Astrocyte (in vitro differentiated cells and primary cell): ENCODE measurements at places on chromosomes 3 and 15.
A peak's percentile ranks its signal among the peaks of the same experiment; 100 is the strongest.

GRCh38 chr3:152155246-152156020 lies 113.3 kb upstream of the MBNL1 start:
- peak; percentile 59 for DNase-seq

- DNase-seq = no peak
Measured at GRCh38 chr3:32381922-32382321, 9.7 kb upstream of the CMTM7 start.

GRCh38 chr3:82392203-82392775 lies 630.8 kb upstream of the GBE1 start:
- DNase-seq = no peak

DNA sequence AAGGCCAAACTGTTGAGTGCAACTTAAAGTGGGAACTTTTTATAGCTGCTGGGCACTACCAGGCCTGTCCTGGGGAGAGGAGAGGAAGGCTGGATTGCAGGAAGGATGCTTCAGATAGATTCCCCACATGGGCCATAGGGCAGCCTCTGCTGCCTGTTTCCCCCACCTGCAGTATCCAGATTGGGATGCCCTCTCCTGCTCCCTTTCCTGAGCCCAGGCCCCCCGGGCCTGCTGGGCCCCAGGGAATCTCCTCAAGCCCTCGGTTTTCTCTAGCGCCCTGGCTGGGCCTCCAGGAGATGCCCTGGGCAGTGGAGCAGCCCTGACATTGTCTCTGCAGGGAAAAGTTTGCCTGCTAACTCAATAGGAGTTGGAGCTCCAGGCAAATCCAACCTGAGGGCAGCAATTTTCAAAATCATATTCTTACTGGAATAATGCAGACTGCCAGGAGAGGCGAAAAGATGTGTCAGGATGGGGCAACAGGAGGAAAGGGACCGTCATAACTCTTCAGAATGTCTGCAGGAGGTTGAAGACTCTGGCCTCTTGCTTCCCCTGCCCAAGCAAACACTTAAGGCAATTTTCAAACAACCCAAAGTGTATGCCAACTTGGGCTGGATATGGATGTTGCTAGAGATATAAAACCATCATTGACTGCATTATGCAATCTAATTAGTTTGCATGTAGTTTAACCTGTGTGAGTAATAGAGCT lies 4.4 kb downstream of the NR2F2 start:
- DNase-seq = peak; percentile 16

DNA sequence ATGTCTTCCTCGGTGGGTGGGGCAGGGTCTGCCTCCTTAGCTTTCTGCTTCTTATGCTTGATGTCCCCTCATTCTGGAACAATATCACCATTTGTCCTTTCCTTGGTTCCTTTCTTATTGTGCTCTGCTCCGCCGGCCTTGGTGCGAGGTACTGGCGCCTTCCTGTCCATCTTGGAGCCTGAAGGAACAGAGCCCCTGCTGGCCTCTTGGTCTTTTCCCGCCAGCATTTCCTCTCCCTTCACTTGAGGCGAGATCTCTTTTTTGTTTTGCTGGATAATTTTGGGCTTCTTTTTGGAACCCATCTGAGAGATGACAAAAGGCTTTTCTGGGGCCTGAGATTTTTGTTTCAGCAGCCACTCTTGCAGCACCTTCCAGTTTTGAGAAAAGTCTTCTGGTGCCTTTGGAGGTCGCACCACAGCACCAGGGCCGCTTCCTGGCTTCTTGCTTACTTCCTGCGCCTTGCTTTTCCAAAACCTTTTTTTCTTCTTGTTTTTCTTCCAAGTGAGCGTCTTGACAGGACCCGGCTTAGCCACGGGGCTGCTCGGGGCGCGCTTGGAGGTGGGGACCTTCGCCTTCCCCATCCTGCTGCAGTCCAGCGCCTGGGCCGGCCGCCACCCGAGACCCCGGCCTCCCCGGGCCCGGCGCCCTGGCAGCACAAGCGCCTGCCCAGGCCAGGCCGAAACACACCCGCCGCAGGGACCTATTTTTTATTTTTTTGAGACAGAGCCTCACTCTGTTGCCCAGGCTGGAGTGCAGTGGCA lies 127.1 kb downstream of the KLF13 start:
- DNase-seq = no peak

DNA sequence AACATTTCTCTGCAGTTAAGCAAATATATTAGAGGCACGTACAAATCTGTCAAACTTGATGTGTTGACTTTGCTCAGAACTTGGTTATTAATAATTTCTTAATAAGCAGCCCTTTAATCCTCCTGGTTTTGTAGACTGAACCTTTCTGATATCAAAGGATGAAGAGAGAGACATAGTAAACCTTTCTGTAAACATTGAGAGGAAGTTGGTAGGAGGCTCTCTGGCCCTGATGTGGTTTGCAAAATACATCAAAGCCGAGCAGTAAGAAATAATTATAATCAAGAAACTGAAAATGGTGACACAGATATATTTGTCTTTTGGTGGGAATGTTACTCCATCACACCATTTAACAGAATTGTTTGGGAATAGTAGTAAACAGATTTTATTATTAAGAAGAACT lies 111.9 kb downstream of the OXSM start:
- no peak for DNase-seq

GRCh38 chr3:194870394-194871110 lies 184.9 kb downstream of the FAM43A start:
- peak; percentile 72 for DNase-seq

- no peak for DNase-seq
Measured at GRCh38 chr15:63357061-63357460, 24.6 kb downstream of the CA12 start.

DNA sequence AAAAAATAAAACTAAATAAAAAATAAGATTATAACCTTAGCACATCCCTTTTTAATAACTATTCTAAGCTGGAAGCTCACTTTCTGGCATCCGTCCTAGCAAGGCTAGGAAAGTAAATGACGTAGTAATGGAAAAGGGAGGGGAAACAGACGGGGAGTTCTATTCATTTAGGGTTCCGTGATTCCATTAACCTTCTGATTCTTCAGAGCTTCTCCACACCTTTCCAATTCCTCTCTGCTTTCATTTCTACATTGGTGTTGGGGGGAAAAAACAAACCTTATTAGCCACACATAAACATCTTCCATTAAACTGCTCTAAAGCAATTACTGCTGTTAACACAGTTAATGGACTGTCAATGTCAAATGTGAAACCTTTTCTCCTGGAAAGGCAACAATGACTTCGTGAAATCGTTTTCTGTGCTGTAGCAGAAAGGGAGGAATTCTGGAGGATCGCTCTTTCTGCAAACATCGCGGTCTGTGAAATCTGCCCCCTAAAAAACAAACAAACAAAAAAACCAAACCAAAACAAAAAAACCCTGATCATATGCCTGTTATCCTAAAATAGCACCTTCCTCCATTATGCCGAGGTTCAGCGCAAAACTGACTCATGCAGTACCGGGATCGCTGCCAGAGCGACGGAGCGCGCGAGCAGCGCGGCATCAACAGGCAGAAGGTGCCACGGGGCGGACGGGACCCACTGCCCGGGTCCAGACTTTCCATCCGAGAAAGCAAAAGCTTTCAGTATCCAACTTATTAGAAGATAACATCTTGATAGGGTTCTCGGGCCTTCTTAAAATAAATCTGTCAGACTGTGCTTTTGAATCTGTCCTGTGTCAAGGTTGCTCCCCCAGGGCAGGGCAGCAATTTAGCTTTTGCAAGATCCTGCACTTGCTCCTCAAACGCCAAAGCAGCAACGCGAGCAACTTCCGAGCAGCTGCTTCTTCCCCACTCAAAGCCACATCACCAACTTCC lies 156.2 kb downstream of the FGF12 start:
- DNase-seq = peak; percentile 45

DNA sequence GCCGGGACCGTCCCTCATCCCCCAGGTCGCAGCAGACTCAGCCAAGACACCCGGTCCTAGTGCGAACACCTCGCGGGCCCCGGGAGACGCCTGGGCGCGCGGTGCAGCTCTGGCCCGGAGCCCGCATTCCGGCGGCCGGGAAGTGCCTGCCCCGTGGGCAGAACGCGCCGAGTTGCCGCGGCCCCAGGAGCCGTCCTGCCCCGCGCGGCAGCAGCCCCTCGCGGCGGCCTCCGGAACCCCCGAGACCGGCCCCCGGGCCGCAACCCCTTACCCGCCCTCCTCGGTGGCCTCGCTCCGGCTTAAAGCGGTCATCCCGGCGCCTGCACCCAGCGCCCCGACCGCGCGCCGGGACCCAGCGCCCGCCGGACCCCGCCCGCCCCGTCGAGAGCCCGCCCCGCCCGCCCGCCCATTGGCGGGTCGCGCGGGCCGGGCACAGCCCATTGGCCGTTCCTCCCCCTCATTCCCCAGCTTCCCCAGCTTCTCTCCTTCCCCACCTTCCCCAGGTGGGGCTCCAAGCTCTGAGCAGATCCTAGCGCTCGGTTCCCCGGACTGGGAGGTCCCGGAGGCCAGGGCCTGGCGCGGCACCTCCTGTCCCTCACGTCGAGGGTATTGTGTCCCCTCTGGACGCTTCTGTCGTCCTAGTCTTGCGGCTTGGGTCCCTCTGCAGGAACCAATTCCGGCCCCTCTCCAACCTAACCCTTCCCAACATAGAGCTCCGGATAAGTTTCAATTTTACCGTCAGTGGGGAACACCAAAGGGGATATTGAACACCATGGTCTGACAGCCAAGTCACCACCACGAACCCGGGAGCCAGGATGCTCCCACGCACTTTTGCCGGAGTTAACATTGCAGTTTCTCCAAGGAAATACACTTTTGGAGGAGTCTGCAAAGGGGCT lies at the start of gene GRAMD2A:
Gene GRAMD2A (minus strand): TSS at position 328 of the 896 bp plus-strand sequence.
- DNase-seq = peak; percentile 21

DNA sequence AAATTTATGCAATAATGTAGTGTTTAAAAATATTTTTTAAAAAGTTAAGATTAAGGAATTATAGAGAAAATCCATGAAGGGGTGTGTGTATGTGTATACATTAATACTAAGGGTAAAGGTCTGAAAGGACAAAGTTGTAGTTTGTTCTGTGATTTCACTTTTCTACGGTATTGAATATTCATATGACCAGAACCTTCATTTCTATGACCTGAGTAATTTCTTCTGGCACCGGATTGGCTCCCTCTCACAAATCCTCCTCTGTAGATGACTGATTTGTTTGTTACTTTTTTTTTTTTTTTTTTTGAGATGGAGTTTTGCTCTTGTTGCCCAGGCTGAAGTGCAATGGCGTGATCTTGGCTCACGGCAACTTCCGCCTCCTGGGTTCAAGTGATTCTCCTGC lies 20.9 kb downstream of the GMPS start:
- peak; percentile 14 for DNase-seq

DNA sequence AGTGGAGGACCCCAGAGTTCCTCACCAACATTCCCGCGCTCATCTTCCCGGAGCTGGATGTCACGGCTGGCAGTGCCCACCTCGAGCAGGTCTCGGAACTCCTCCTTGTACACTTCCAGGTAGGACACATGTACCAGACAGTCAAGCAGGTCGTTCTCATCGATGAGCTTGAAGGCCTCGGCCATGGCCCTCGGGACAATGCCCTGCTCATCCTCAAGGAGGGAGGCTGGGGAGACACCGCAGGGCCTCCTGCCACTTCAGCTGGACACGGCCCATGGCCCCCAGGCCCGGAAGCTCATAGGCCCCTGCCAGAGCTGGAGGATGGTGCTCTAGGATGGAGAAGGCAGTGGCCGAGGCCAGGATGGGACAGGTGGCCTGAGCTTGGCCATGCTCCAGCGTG lies 5.6 kb downstream of the KIF7 start:
- no peak for DNase-seq

GRCh38 chr15:55037071-55037470 lies 159.7 kb downstream of the RSL24D1 start:
- no peak for DNase-seq

DNA sequence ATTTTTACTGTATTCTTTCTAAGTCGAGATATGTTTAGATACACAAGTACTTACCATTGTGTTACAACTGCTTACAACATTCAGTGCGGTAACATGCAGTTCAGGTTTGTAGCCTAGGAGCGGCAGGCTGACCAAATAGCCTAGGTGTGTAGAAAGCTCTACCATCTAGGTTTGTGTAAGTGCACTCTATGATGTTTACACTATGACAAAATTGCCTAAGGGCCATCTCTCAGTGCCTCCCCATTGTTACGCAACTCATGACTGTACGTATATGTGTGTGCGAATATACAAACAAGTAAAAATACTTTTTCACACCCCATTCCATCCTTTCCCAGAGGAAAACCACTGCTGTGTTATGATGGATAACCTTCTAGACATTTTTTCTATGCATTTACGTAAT lies 44.3 kb downstream of the PXYLP1 start:
- DNase-seq = no peak

GRCh38 chr15:67110361-67110781 lies 45.0 kb downstream of the SMAD3 start:
- no peak for DNase-seq

DNA sequence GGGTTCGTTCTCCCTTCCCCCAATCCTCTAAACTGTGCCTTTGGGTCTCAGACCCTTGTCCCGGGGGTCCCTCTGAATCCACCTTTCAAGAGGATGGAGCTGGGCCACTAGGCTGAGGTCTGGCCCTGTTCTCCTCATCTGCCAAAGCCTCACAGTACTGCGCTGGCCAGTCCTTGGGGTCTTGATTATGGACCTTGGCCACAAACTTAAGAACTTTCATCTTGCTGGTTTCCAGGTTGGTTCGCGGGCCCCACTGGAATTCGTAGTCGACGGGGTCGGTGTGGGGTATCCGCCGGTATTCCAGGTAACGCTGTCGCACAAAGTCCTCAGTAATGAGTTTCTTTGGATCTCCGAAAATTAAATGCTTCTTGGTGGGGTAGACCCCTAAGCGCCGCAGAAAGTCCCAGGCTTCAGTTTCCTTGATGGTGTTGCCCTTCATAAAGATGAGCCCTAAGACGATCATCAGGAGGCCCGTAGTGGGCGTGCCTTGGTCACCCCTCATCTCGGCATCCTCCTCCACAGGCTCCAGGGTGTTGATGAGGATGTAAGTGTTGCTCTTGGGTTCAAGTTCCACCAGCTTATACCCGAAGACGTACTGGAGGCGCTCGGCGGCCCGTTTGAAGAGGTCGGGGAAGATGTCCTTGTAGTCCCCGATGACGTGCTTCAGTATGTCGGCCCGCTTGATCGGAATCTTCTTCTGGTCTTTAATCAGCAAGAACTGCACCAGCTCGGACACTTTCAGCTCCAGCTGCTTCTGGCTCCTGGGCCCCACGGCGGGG lies 727 bp downstream of the NSMCE3 start:
- peak; percentile 26 for DNase-seq

DNA sequence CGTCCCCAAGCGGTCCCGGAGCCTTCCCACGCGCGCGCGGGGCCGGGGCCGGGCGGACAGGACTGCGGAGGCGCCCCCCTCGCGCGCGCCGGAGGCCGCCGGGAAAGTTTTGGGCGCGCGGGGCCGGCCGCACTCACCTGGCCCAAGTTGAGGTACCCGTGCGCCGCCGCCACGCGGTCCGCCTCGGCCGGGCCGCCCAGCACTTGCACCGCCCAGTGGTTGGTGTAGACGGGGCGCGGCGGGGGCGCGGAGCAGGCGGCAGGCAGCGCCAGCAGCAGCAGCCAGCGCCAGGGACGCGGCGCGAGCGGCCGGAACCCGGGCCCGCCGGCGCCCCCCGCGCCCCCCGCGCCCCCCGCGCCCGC lies 289 bp downstream of the PCSK6 start:
- DNase-seq = no peak

DNA sequence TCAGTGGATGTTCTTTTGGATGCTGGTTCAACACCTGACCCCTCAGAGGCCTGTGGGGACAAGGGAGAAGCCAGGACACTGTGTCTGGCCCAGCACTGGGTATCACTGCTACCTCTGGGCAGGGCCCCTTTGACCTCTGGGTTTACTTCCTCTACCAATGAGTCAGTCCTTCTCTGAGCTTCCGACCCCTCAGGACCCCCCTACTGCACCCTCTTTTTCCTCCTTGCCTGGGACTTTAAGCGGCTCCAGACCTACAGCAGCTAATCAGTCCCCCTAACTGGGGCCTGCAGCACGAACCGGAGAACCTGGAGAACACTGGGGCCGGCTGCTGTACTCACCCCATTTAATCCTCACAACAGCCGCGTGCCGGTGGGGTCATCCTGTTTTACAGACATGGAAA lies 3.8 kb downstream of the CHST14 start:
- DNase-seq = no peak
